ENCODE measurements at places on chromosomes 11 and 22. TPM values are rescaled to one million over a fixed set of nuclear protein-coding genes. Genes with fewer than 3 reads are reported as not detected.

MMP7 gene
- total RNA-seq, result 2.7 TPM

IL10RA gene
- 0.41 TPM for total RNA-seq

DNA sequence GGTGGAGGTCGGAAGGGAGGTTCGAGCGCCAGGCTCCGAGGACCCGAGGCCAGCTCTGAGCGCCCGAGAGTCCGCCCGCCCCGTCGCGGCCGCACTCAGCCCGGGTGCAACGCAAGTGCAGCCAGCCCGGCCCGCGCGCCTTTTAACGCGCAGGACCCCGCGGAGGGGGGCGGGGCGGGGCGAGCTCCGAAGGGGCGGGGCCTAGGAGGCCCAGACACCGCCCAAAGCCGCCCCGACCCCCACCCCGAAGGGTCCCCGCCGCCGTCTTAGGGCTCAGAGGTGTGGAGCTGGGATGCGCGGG, at the start of gene PHOX2A:
TSS of gene PHOX2A (minus strand) at position 117 of the 301 bp plus-strand sequence. CDS start 172 bp downstream, outside the sequence.
- no peaks in the 10 kb centered on the region for H3K36me3 ChIP-seq
- no peak within 1 kb of the TSS for H3K4me3 ChIP-seq
- DNase-seq, result no peak
- peaks cover 6% of the 10 kb centered on the region for H3K4me1 ChIP-seq

GRCh38 chr22:41780746-41781505, 19.6 kb upstream of the CCDC134 start:
- no peaks in the 10 kb centered on the region for H3K36me3 ChIP-seq
- H3K27me3 ChIP-seq, result no peaks in the 10 kb centered on the region

Measured in Panc1 (cell line).